ENCODE measurements at places on chromosomes 4 and X.

DNA sequence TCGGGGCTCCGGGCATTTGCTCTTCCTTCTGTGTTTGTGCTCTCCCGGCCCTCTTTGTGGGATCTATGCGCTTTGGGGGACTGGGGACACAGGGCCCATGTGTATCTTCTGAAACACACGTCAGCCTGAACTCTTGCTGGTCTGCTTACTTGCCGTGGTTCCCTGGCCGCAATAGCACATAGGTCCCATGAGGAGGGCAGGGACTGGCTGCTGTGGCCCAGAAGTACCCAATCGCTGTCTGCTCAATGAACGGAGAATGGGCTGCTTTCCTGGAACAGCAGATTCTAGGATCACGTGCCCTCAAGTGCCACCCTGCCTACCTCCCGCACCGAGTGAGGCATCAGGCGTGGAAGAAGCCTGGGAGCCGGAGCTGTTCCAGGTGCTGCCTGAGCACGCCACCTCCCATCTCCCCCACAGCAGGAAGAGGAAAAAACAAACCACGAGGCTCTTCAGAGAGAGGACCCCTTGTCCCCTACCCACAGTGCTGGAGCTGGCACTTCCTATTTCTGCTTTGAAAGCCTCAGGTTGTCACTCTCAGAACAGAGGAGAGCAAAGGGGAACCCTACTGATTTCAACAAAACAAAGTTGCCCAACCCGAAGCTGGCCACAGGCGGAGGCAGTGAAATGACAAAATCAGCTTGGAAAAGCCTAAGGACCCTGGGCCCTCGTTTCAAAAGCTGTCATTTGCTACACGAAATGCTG is 3.8 kb downstream of the G6PD start:
- ATAC-seq: no peak

DNA sequence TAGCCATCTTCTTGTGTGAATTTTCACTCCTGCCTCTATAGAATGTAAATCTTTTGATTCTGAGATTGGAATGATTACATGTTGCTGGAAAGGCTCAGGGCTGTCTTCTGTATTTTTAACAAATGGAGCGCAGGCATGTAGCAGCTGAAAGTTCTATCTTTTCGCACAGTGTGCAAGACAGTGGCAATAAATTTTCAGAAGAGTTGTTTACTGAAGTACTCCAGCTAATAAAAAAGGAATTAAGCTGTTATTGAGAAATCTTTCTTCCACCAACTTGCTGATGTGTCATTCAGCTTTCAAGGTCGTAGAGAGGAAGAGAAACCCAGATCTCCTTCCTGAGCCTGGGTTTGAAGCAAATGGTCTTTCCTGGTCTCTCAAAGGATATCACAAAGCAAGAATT is 122.0 kb upstream of the PUDP start:
- no peak for ATAC-seq

GRCh38 chr4:130825284-130825683 is 1729.3 kb downstream of the C4orf33 start:
- peak; percentile 60 for ATAC-seq

DNA sequence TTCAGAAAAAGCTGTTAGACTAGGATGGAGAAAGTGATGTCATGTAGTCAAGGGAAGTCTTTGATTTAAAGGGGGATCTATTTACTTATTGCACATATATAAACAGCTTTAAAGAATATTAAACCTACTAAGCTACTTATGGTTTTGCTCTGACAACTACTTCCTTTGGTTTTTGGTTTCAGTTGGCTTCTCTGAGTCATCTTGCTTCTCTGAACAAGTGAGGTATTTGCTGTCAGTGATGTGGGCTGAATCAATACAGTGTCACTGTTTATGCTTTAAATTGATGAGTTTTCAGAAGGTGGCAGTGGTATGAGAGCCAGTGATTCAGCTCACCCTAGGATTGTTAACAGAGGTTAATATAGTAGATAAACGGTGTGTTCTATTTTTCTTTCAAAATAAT is 75.1 kb downstream of the CEP44 start:
- ATAC-seq: no peak

DNA sequence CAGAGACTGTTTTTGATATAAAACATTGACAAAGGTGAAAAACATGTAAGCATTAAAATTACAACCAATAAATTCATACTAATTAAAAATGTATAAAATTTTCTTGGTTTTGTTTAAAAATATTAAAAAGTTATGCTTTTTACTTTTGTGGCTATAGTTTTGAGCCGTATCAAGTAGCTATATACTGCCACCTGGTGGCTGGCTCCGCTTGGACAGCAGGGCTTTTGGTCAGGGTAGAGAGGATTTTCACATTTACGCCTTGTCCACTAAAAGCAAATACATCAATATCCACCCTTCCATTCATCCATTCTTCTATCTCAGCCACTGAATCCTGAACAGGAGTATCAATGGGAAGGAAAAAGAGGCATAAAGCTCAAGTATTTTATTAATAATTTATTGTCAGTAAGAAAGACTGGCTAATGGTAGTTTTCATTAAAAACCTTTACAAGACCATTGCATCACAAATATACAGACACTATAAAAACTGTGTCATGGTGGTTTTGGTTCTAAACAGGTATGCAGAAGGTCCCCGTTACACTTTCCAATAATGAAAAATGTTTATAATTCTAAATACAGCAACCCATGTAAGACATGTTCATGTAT is 32.1 kb upstream of the MTNR1A start:
- ATAC-seq: peak; percentile 58

GRCh38 chr4:125313989-125314667 is 627 bp upstream of the FAT4 start:
- no peak for ATAC-seq

- no peak for ATAC-seq
Measured at GRCh38 chr4:36823199-36823967, 421.2 kb upstream of the NWD2 start.

DNA sequence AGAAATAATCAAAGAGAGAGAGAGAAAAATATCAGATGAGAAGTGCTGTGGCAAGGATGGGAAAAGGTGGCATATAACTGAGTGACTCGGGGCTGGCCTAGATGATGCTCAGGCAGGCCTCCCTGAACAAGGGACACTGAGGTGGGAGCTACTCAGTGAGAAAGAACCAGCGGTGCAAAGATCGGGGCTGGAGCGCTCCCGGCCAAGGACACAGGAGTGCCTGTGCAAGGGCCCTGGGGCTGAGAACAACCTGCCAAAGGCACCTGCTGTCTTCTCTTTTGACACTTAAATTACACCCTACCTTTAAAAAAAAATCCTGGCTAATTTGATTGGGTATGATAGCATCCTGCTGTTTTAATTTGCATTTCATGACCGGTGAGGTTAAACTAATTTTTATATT is 77.7 kb upstream of the C4orf50 start:
- no peak for ATAC-seq

Data from gastroesophageal sphincter (tissue), 4 donors.